ENCODE measurements at places on chromosomes 5 and 9.

DNA sequence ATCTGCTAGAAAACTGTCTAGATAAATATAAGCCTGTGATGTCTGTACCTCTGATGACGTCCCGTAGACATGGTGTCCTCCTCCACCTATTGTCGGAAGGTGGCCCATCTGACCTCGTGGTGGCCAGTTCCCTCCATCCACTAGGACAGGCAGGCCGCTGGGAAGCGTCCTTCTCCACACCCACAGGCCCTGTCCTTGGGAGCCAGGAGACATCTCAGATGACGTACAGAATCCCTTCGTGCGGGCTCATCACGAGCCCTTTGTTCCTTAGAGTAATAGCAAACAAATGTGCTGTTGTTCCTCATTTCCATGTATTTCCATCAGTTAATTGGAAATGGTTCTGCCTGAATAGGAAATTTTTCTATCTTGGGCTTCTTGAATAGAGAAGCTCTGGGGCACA, 38.3 kb upstream of the TENT4A start:
- DNase-seq = no peak

DNA sequence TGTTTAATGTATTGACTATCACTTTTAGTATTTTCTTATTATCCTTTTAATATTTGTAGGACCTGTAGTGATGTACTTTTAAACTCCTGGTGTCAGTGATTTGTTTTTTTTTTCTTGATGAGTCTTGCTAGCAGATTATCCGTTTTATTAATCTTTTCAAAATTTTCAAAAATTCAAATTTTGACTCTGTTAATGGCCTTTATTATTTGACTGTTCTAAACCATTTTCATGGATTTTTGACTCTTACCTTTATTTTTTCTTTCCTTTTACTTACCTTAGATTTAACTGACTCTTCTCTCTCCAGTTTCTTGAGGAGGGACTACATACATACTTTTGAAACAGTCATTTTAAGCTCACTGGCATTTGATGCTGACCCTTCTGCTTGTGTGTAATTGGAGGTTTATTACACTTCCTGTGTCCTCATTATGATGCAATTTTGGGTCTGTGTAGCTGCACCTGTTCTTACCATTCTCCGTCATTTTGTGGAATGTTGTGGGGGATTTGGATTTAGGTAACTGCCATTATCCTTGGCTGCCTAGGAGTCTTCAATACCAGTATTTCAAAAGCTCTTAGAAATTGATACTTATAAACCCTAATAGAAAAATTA, 32.0 kb upstream of the EXOC3 start:
- DNase-seq = no peak

DNA sequence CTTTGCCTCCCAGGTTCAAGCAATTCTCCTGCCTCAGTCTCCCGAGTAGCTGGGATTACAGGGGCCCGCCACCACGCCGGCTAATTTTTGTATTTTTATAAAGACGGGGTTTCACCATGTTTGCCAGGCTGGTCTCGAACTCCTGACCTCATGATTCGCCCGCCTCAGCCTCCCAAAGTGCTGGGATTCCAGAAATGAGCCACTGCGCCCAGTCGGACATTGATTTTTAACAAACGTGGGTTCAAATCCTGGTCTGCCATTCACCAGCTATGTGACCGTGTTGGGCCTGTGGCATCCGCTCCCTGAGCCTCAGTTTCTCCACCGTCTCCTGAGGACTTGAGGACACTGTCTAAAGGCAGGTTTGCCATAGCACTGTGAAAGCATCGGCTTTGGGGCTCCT, 41.8 kb upstream of the NEK6 start:
- no peak for DNase-seq

- DNase-seq = no peak
Observed at GRCh38 chr5:33346534-33346933, 94.2 kb upstream of the TARS1 start.

DNA sequence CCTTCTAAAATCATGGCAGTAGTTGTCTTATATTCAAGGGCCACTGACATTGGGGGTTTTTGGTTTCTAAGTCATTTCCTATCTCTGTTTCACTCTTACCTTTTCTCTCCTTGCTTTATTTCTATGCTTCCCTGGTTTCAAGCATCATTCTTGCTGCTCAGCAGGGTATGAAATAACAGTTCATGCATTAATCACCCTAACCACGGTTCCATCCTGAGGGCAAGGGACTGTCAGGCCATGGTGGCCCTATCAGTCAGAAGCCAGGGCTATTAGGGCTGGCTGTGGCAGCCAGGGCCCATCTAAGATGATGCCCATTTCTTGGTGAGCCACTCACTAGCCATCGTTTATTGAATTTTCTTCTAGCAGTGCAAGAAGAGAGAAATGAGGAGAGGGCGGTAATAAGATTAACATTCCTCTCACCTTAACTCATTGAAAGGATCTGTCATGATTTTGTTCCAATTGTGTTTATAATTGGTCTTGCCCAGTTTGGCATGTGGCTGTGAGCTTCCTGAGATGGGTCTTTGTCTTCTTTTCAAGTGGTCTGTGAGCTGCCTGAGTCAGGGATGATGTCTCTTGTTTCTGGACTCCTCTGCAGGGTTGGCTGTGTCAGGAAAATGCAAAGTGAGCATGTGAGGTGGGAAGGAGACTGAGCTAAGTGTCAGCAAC, 45.2 kb downstream of the CYSTM1 start:
- no peak for DNase-seq

DNA sequence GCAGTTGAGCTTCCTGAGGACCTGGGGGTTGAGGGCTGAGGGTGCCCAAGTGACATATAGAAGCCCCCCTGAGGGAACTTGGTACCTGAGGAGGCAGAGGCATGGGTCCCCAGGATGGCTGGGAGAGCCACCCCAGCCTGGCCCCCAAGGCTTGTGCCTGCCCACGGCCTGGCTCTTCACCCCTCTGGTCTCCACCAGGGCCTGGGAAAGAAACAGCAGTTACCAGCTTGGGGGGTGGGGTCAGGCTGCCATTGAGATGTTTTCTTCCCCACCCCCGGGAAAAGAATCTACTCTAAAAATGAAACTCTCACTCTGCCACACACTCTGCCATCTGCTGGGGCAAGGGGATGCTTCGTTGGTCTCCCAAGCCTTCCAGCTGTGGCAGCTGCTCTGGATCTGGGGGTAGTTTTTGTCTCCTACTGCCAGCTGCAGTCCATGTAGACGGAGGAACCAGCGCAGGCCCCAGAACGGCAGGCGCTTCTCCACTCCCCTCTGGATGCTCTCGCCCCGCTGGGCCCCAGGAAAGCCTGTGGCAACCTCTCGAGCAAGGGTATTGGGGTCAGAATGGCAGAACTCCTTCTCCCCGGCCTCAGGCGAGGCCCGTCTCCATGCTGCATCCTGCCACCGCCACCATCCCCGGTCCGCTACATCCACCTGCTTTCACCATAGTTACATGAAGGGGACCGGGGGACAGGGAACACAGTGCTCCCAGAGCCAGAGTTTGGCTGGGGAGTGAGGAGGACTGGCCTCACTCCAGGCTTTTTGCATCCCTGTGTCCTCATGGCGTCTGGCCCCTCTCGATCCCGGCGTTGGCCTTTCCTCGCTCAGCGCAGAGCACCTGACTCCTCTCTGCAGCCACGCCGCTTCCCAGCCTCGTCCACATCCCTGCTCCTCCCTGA, 123.5 kb downstream of the DAB2IP start:
- DNase-seq = no peak
